Lung (tissue), 17 donors: ENCODE measurements at places on chromosomes 13 and 19.
A peak's percentile ranks its signal among the peaks of the same experiment; 100 is the strongest.

GRCh38 chr13:110706570-110707372, 855 bp upstream of the CARS2 start:
- DNase-seq: no peak

- DNase-seq: no peak
These were observed 4.8 kb downstream of the MBD3 start for GRCh38 chr19:1587872-1588271.

GRCh38 chr13:95176611-95177259, 124.5 kb downstream of the ABCC4 start:
- no peak for DNase-seq

DNA sequence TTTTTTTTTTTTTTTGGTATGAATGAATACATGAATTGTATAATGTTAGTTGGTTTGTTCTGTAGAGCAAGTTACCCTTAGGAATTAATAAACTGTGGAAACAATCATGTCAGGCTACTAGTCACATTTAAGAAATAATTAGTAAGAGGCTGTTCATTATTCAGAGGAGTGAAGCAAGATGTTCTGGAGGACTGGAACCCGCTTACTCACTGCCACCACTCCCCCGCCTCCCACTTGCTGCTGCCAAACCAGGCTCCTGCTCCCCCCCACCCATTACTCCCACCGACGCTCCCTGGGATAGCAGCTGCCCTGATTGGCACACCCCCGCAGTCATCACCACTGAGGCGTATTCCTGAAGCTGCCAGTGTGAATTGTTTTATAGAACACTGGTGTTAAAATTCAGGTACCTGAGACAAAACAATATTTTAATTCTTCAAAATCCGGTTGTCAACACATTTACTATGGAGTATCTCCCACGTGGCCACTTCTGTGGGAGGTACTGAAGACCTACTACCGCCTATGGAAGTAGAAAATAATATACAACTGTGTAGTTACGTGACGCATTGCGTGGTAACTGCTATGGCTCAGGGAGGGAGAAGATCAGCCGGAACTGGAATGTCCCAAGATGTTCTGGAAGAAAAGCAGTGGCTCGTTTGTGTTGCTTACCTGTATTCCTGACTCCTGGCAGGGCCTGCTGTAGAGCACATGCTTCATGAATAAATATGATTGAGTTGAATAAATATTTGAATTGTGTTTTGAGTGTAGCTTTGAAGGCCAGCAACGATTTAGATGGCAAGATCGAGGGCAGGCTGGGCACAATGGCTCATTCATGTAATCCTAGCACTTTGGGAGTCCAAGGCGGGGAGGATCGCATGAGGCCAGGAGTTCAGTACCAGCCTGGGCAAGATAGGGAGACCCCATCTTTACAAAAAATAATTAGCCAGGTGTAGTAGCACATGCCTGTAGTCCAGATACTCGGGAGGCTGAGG, 1.7 kb downstream of the DPY19L3 start:
- peak; percentile 59 for DNase-seq

GRCh38 chr19:23263396-23263795, 13.2 kb upstream of the ZNF724 start:
- no peak for DNase-seq

- peak; percentile 63 for DNase-seq
These were observed 2.1 kb downstream of the CILP2 start for GRCh38 chr19:19540064-19540714.

DNA sequence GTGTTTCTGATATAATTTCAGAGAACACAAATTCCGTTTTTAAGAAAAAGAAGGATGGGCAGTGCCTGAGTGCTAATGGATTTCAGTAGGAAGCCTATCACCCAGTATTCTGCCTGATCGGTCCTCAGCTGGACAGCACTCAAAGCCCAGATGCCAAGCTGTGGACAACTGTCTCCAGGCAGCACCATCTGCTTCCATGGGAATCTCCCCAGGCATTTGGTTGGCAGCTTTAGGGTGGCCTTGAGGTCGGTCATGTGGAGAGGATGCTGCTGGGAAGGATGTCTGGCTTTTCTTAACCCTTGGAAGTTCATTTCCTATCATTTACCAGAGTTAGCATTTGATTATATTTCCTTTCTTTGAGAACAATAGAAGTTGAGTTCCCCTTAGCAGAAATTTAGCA, 311.7 kb downstream of the TBC1D4 start:
- no peak for DNase-seq

- no peak for DNase-seq
These were observed 5.7 kb downstream of the ZNF558 start for GRCh38 chr19:8826371-8826770.

- no peak for DNase-seq
These were observed 167.9 kb downstream of the LMO7 start for GRCh38 chr13:75804054-75804453.

- DNase-seq: peak; percentile 27
These were observed 55.1 kb downstream of the RAB20 start for GRCh38 chr13:110506396-110506795.

- DNase-seq: no peak
These were observed 48.2 kb downstream of the ABCC4 start for GRCh38 chr13:95253033-95253432.

DNA sequence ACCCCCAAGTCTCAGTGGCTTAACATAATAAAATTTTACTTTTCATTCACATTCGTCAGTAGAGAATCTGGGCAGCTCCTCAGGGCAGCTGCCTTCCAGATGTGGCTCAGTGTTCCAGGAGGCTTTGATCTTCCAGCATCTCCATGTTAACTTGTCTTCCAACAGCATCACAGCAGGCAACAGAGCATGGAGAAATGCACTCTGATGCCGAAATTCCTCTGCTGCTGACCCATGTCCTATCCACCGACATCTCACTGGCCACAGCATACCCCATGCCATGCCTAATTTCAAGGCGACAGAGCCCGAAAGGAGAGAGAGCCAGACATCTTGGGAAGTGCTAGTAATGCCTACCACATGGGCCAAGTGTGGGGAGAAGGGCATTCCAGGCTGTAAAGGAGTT, 64.9 kb upstream of the MEDAG start:
- DNase-seq: peak; percentile 31

DNA sequence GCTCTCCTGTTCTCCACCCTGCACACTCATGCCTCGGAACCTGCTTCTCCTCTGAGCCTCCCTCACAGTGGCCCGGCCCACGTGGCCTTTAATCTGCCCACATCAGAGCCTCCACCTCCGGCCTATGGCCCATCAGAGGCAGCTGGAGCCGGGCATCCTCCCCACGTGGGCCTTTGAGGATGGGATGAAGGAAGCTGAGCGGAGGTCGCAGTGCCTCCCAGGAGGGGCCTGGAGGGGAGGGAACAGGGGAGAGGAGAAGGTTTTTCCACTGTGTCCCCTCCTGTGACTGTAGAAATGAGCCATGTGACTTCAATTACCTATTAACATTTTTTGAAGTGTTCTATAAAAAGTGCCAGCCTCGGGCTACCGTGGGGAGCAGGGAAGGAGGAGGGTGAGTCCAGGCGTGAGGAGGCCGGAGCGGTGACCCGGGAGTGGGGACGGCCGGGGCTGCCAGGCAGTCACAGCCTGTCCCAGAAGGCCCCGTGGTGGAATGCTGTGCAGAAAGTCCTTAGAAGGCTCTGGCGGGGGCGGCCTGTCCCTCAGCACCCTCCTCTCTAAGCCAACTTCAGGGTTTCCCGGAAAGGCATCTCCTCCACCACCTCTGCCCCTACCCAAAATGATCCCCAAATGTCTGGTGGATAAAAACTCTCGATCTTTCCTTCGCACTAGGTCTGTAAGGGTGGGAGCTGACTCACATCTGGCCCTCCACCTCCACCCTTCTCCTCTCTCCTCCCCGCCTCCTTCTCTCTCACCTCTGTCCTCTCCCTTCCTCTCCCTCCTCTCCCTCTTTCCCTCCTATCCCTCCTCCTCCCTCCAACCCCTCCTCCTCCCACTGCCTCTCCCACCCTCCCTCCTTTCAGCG, 24.8 kb upstream of the SLC1A5 start:
- DNase-seq: no peak

- no peak for DNase-seq
These were observed 448 bp upstream of the ZNF543 start for GRCh38 chr19:57319869-57320179.

GRCh38 chr13:37198629-37199028, 93.2 kb upstream of the CSNK1A1L start:
- no peak for DNase-seq

- DNase-seq: no peak
These were observed 35.7 kb downstream of the DZIP1 start for GRCh38 chr13:95608640-95609323.

DNA sequence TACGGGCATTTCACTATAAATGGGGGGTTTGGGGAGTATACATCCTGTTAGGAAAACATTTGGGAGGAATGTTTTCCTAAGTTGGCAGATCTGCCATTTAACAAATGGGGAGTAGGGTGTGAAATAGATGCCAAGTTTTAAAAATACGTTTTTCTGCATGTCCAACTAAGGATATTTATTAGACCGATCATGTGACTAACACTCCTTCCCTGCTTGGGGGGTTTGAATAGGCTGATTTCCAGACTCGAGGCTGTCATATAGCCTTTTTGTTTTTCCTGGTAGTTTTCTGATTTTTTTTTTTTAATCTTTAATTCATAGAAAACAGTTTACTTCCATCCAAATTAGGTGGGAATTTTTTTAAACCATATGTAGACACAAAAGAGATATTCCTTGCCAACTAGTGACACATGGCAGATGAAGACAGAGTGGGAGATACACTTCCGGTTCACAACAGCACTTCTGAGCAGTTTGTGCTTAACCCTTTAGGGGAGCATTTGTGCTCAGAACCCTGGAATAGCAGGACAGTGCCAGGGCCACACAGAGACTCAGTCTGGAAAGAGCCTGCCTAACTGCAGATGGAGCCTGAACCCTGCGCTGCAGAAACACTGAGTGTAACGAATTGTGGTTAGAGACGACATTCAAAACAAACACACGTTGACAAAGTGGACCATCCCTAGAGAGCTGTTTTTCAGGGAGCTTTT, 5.6 kb upstream of the GATAD2A start:
- DNase-seq: peak; percentile 79

DNA sequence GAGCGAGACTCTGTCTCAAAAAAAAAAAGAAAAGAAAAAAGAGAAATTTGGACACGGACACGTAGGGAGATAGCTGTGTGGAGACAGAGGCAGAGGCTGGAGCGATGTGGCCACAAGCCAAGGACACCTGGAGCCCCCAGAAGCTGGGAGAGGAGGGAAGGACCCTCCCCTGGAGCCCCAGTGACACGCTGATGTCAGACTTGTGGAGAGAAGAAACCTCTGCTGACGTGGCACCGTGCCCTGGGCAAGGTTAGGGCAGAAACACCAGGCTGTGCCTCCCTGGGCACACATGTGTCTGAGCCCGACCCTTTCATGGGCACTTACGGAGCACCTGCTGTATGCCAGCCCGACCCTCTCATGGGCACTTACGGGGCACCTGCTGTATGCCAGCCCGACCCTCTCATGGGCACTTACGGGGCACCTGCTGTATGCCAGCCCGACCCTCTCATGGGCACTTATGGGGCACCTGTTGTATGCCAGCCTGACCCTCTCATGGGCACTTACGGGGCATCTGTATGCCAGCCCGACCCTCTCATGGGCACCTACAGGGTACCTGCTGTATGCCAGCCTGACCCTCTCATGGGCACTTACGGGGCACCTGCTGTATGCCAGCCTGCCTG, 17.8 kb downstream of the ARID3A start:
- DNase-seq: no peak

GRCh38 chr13:30790592-30790991, 55.2 kb downstream of the ALOX5AP start:
- DNase-seq: peak; percentile 28

- no peak for DNase-seq
These were observed 48.1 kb downstream of the ZNF93 start for GRCh38 chr19:19948800-19949199.

DNA sequence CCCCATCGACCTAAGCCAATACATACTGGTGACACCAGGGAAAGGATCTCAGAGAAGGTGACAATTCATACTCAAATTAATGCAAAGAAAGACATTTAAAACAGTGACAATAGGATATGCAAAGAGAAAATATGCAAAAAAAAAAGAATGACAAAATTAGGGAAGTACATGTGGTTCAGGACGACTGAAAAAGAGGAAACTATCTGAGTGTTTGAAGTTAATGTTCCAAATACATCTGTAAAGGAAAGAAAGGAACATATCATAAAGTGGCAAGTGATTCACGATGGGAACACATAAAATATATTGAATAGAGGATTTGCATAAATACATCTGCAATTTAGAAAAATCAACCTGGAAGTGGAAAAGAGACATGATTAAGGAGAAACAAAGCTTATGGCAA, 441.4 kb downstream of the SLITRK5 start:
- DNase-seq: no peak

DNA sequence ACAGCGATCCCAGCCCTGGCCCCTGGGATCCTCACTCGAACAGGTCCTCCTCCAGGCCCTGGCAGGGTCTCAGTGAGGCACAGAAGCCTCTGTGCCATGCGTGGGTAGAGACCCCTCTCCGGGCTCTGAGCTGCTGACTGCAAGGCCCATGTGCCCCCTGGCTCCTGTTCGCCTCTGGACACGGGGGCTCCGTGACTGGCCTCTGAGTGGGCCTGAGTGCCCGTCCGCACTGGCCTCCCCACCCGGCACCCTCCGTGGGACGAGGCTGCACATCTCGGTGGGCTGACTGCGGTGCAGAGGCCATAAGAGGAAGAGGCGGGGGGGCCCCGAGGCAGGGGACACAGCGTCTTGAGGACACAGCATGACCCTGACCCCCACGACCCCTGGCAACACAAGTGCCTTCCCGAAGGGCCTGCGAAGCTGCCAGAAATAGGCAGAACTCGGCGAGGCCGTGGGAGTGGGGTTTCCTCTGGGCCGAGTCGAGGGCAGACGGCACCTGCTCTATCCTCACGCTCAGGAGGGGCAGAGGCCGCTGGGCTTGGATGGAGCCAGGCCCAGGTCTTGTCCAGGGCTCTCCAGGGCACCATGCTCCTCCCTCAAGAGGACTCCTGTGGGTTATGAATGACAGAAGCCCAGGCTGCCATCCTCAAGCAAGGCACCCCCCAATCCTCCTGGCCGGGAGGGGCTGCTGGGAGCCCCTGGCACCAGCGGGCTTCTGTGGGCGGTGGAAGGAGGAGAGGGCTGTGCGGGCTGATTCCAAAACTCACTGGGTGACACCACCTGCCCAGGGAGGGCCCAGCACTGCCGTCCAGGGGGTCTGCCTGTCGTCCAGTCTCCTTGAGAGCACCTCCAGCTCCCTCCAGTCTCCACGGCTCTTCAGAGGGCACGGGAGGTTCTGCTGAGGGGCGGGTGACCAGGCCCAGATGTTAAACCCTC, 52.6 kb downstream of the RASA3 start:
- DNase-seq: no peak

GRCh38 chr13:40605573-40605972, 60.9 kb downstream of the FOXO1 start:
- no peak for DNase-seq

- DNase-seq: no peak
These were observed 557.0 kb downstream of the SLITRK1 start for GRCh38 chr13:83325125-83325853.
